ENCODE measurements at places on chromosomes 13 and 19. TPM values are rescaled to one million over a fixed set of nuclear protein-coding genes. Genes with fewer than 3 reads are reported as not detected.

Gene ZNF208
- 115 TPM for polyA plus RNA-seq

Gene KANK3
- not detected for polyA plus RNA-seq

Gene AKAP11
- 34.7 TPM for polyA plus RNA-seq

Gene MRPL34
- polyA plus RNA-seq = 58.3 TPM

Gene SHD
- polyA plus RNA-seq = not detected

Gene RDH8
- not detected for polyA plus RNA-seq

Gene SHISA7
- polyA plus RNA-seq = not detected

Gene ZSCAN5B
- not detected for polyA plus RNA-seq

Gene COX7A1
- polyA plus RNA-seq = 665 TPM

Gene EDDM13
- not detected for polyA plus RNA-seq

Gene ZNF560
- not detected for polyA plus RNA-seq

Gene SYCN
- polyA plus RNA-seq = not detected

Gene TBXA2R
- not detected for polyA plus RNA-seq

Gene APOC4
- polyA plus RNA-seq = not detected

Gene CD320
- polyA plus RNA-seq = 16.1 TPM

Gene GDF15
- not detected for polyA plus RNA-seq

Gene C19orf81
- not detected for polyA plus RNA-seq

Gene S1PR2
- not detected for polyA plus RNA-seq

Gene ZNF534
- 0.85 TPM for polyA plus RNA-seq

Gene DPRX
- polyA plus RNA-seq = not detected

Gene CLEC17A
- not detected for polyA plus RNA-seq

Gene MRPL4
- 13.8 TPM for polyA plus RNA-seq

Gene TFDP1
- polyA plus RNA-seq = 10.3 TPM

Gene MAST1
- 5.0 TPM for polyA plus RNA-seq

Gene SSC5D
- polyA plus RNA-seq = 0.05 TPM

Gene LILRB2
- polyA plus RNA-seq = not detected

Gene SIGLEC6
- not detected for polyA plus RNA-seq

Gene LPAR2
- polyA plus RNA-seq = 0.40 TPM

Gene ZNF574
- 1.5 TPM for polyA plus RNA-seq

Gene PSPN
- 0.35 TPM for polyA plus RNA-seq

Gene C1QTNF9
- not detected for polyA plus RNA-seq

Gene NKPD1
- polyA plus RNA-seq = not detected

Gene ALKBH6
- 1.9 TPM for polyA plus RNA-seq

Gene ERICH4
- not detected for polyA plus RNA-seq

Gene FPR2
- polyA plus RNA-seq = not detected

All from Purkinje cell (primary cell).